ENCODE measurements at places on chromosomes 7 and 10.

- no peak for DNase-seq
These were observed 12.6 kb downstream of the PDGFA start for GRCh38 chr7:506921-507622.

GRCh38 chr10:132592790-132593383, 55.3 kb downstream of the INPP5A start:
- DNase-seq: no peak

DNA sequence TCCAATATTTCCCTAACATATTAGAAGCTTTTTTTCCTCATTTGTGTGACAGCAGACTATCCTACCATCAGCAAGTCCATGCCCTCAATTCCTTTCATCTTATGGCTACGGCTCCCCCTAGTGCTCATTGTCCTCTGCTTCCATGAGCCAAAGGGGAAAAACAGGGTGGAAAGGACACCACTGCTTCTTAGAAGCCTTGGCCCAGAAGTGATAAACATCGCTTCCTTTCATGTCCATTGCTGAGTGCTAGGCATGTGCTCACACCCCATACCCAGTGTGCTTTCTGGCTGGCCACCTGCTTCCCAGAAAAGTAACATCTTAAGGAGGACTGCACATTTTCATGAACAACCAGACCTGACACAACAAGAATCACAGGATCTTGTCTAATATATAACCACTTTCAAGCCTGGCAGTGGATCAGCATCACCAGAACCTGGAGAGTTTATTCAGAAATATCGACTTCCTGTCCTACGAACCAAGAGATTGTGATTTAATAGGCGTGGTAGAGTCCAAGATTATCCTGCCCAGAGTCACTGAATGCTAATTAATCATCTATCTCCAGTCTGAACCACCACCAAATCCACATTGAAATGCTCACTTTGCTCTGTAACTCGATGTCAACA, 650.5 kb upstream of the SORCS1 start:
- DNase-seq: peak; percentile 52

DNA sequence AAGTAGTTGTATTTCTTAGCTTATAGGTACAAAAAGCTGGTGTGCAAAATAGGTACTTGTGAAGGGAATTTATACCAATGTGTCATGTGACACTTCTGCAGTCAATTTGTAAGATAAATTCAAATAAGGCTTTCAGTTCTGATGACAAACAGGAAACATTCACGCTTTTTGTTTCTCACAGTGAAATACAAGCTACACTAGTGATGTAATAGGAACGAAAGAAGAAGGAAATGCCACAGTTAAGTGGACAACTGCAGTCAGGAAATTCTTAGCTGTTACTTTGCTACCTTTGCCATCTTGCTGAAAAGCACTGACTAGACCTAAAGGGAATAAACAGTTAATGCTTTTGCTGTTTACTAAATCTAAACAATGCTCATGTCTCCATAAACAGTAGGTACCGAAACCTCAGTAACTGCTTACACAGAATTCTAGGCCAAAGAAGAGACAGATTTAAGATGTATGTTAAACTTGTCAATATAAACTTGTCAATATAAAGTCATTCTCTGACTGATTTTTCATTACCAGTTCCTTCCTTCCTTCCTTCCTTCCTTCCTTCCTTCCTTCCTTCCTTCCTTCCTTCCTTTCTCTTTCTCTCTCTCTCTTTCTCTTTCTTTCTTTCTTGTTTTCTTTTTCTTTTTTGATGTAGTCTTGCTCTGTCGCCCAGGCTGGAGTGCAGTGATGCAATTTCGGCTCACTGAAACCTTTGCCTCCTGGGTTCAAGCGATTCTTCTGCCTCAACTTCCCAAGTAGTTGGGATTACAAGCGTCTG, 10.1 kb downstream of the OTUD1 start:
- DNase-seq: no peak
